ENCODE measurements at places on chromosomes 2 and 18.
A peak's percentile ranks its signal among the peaks of the same experiment; 100 is the strongest.

DNA sequence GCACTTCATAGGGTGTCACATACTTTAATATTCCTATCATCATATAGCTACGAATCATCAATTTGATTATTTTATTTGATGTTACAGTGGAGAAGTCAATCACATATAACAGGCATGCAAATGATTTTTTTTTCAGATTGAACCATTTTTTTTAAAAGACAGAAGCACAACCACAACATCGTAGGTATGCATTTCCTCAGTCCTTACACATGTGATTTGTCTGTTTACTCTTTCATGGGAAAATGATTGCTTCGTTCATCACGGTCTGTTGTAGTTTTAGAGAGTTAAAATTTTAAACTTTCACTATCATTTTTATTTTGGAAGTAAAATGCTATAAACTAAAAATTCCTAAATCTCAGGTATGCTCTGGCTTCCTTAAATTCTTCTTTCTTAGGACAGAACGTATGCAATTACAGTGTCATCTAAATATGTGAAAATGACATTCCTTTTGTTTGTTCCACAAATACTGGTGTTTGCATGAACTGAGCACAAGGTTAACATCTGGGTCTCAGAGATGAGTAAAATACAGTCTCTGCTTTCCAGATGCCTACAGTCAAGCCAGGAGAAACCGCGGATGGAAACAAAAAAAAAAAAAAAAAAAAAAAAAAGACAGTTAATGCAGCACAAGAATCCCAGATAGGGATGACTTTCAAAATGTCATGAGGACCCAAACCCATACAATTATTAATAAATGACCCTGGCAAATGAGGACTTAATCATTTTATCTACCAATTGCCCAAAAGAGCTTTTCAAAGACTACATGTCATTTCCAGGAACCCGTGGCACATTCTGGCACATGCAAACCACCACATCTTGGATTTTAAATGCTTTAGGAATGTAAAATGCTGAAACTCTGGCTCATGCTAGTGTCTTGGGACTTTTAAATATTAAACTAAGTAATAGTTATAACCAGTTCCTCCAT, 201.2 kb downstream of the LRP1B start:
- DNase-seq: no peak

GRCh38 chr18:11944252-11944651, 36.1 kb upstream of the MPPE1 start:
- no peak for DNase-seq

- DNase-seq: no peak
Measured at GRCh38 chr2:181985632-181986205, at the start of gene PPP1R1C. Gene PPP1R1C (plus strand): TSS chr2:181985853. CDS start chr2:181986111, 258 bp downstream.

DNA sequence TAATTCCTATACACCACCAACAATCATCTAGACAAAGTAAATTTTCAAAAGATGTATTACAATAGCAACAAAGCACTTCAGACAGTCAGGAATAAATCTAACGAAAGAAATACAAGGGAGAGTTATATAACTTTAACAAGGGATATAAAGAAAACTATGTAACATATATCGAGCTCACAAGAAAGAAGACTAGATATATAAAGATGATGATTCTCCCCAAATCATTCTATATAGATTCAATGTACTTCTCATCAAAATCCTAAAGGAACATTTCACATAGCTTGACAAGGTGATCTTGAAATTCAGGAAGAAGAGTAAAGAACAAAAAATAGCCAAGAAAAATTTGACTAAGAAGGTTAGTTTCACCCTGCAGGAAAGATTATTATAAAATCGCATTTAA, 179.4 kb downstream of the SP3 start:
- DNase-seq: no peak

GRCh38 chr2:102029405-102029804, 37.6 kb downstream of the IL1R2 start:
- DNase-seq: no peak

DNA sequence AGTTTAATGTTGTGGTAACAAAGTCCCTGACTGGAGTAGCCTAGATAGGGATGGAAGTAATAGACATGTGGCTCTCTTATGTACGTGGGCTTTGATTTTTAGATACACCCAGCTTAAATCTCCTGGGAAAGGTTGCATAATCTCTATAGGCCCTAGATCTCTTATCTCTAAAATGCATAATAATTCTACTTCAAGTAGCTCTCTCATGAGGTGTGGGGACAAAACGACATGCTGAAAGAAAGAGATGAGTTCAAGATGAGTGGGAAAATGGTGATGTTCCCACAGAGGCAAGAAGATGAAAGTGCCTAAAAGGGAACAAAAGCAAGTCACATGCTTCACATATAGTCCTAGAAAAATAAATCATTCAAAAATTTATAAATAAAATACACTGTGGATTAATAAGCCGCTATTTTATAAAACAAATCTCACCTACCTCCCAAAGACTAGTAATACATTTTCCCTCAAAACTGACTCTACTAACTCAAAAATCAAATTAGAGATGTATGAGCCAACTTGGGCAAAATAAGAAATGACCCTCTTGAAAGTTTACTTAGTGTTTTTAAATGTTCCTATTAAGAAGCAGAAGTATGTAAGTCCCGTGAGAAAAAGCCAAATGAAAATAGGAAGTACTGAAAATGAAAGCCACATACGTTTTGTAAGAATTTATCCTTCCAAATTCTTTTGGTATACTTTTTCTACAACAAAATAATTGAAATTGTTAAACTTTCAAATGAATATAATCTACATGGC, 148.2 kb upstream of the ITGA4 start:
- no peak for DNase-seq

DNA sequence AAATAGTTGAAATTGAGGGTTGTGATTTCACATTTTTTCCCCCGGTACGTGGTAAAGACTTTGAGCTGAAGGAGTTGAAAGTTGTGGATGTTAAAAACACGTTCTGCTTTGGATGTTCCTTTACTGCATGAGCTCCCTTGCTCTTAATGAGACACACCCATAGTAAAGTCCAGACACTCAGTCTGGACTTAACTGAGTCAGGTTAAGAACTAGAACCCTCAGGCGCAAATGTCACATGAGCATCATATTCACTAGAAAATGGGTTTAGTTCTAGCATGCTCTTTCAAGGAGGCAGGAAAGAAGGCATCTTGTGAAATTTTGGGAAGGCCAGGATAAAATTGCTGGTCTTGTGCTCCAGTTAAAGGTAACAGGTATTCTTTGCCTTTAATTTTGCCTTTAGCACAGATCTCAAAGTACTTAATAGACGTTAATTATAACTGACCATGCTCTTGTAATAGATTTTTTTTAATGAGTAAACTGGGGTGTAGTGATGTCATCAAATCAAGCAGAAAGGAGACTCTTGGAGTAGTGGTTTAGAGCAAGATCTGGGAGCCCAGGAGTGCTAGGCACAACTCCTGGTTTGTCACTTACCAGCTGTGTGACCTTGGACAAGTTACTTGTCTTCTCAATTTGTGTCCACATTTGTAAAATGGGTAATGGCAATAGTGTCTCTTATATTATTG, 20.6 kb downstream of the ITGA6 start:
- DNase-seq: no peak

DNA sequence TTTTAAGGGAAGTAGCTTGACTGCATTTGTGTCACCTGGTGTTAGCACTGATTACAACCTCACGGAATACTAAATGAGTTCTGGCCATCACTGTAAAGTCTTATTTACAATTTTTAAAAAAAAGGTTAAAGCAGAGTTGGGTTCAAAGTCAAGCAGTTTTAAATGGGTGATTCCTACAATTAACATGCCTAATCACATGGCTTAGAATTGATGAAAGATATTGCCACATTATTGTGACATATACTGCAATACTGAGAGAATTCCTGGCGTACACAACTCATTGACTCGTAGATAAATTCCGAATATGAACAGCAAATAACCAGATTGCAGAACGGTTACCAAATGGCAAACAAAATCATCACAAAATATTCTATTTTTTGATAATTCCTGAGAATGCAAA, 34.2 kb downstream of the ROCK2 start:
- DNase-seq: no peak

DNA sequence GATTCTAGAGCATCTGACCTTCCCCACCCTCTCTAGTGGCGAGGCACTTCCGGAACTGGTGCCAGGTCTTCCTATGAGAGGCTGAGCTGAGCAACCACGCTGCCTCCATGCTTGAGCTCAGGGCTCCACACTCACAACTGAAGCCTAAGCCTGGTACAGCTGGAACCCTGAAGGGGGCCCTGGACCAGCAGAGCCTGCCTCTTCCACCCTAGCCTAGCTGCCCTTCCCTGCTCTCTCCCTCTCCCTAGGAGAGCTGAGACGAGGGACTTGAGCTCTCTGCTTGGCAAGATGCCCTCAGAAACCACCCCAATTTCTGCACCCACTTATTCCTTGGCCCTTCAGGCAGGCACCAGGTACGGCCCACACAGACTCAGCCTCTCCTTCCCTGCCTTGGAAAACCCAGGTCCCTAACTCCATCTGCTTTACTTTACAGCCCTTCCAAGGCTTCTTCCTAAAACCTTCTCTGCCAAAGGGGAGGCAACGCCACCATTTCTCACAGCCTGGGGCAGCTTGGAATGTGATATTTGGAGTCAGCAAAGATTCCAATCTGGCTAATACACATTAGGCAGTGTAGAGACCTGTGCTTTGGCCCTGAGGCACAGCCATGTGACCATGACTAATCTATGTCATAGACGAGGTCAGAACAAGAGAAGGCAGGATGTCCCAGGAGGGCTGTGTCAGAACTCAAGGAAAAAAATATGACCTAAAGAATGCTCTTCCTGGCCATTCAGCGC, 18.8 kb downstream of the COX7A2L start:
- DNase-seq: no peak

DNA sequence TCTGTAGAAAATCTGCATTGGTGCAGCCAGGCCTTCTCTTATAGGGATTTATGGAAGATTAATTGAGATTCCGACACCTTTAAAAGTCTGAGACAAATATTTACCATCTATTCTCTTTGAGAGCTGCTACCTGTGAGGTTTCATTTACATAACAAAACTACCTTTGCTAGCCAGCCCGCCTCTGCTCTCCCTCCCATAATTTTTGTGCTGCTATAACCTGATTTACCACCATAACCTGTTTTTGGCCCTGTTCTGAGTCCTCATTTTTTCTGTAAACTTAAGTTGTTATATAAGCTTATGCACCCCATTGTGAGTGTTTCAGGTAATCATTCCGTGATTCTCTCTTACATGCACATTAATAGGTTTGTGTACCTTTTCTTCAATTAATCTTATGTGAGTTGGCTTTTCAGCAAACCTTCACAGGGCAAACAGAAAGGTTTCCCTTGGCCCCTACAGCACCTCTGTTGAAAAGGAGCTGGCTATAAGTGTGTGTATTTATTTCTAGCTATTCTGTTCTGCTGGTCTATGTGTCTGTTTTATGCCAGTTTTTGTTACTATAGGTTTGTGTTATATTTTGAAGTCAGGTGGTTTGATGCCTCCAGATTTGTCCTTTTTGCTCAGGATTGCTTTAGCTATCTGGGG, 114.9 kb upstream of the XIRP2 start:
- DNase-seq: no peak

DNA sequence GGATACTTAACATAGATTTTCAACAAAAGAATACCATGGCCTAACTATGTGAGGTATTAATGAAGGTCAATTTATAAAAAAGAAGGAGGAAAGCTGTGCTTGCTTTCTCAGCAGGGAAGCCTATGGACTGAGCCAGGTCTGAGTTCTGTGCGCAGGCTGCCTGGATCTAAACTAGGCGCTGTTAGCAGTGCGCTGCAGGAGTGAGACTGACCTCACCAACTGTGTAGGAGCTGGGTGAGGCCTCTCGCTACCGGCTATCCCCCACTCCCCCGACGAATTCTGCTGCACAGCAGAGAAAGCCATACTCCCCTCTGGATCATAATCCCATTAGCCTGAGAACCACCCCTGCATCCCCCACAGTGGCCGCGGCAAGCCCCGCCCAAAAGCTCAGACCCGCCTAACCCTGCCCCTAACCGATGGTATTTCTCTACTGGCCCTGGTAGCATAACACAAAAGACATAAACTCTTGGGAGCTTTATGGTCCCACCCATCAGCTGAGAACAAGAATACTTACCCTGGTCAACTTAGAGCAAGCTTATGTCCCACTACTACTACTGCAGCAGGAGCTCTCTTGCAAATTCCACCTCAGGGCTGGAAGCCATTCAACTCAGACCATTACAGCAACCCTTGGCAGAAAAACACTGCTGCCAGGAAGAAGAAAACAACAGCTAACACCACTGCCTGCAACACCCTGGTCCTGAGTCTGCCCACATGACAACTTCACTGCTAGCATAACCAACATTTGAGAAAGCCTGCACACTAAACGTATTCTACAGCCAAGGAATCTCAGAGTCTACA, 28.0 kb downstream of the SULT1C2 start:
- no peak for DNase-seq

DNA sequence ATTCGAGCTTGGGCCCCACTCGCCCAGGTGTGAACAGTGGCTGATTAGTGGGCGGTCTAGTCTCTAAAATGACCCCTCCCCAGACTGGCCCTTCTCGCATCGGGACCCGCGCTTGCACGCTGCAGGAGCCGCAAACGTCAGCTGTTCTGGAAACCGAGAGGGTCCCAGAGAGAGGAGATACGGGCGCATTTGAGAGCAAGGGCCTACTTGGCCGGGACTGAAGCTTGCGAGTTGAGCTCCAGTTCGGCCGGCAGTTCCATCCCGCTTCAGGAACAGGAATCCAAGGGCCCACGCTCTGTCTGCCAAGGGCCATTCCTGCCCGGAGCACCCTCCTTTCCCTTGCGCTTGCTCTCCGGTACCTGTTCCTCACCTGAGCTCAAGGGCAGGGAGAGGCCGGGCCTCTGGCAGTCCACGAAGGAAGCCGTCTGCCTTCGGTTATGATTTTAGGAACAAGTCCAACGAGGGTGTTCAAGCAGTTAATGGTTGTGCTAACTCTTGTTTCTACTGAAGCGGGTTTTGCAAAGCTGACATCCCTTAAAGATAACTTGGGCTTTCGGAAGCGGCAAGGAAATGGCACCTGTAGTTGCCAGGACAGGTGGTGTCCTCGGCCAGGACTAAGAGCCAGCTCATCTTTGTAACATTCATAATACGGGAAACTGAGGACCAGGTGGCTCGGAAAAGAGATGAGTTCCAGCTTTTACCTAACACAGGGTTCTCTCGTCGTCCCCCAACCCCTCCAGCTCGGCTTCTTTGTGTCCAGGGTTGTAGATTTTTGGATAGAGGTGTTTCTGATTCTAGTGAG, 3.9 kb upstream of the DLX1 start:
- DNase-seq: peak; percentile 18

DNA sequence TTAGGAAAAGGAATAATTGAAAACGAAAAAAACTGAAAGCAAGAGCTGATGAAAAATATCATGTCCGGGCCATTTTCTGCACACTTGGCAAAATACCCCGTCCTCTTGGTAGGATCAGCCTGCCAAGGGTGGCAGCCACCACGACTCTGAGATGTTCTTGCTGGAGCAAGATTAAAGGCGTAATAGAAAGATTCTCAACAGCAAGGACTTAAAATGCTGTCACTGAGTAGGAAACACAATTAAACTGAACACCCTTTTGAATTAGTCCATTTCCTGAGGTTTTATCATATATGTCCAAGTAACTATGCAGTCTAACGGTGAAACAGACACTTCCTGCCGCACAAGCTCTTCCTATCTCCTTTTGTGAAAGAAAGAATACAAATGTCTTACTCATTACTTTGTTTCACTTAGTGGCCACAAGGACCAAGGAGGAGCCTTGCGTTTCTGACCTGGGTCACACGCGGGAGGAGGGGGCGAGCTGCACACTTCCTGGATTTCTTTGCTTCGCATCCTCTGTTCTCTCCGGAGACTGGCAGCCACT, 222.7 kb downstream of the PIEZO2 start:
- peak; percentile 32 for DNase-seq

Measured in left ventricle myocardium superior (tissue), 1 donor.